ENCODE measurements at places on chromosomes 1 and 21.

DNA sequence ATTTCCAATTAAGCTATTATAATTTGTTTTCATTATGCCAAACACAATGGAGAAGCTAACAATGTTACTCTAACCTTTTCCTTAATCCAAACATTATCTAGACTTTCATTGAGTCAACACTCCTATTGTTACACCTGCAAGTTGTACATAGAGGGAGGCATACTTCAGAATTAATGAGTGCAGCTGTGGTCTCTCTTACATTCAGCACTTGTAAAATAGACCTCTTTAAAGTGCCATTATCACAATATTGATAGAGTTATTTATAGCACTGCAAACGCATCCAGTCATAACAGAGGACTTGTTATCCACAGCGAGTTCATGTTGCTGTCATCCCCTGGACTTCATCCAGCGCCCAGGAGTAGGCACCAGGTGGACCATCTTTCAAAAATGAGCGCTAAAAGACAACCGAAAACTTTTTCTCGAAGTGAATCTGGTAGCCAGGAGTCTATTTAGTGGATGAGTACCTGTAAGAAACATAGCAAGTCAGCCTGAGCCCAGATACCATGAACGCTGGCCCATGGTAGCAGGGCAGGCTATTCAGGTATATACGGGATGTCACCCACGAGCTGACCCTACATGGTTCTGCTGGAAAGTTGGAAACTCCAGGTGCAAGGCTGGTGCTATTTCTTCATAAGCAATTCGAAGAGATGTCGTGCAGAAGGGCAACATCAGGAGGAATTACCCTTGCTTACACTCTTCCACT, 70.6 kb upstream of the NFIA start:
- DNase-seq: no peak

DNA sequence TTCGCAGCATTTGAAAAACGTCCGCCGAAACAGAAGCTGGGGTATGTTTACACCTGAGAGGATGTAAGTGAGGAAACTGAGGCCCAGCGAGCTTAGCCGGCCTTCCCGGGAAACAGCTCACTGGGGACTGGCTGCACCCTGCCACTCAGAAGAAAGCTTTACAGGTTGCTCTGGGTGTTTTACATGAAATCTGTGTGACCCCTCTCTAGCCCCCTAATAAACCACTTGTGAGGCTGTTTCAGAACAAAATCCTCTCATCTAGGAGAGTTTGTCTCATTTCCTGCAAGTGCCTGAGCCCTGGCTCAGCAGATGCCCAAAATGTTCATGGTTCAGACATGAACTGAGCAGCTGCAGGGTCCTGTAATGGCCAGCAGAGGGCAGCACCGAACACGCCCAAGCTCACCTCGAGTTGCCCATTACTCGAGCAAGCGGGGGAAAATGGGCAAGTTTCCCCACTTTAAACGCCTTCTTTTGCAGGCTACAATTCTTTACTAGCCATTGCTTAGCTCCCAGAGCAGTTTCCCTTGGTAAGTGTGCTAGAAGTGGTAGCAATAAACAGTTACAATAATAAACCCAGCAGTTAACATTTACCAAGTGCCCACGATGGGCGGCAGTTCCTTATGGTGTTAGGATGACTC, 76.4 kb downstream of the FHAD1 start:
- DNase-seq: peak; percentile 91

GRCh38 chr1:7401814-7402547, 369.1 kb upstream of the VAMP3 start:
- peak; percentile 79 for DNase-seq

- no peak for DNase-seq
These were observed 66.7 kb downstream of the TEX35 start for GRCh38 chr1:178579562-178579961.

- no peak for DNase-seq
These were observed 26.4 kb downstream of the ILDR2 start for GRCh38 chr1:166948856-166949350.

- DNase-seq: no peak
These were observed 28.4 kb downstream of the HSD3B1 start for GRCh38 chr1:119535381-119535780.

DNA sequence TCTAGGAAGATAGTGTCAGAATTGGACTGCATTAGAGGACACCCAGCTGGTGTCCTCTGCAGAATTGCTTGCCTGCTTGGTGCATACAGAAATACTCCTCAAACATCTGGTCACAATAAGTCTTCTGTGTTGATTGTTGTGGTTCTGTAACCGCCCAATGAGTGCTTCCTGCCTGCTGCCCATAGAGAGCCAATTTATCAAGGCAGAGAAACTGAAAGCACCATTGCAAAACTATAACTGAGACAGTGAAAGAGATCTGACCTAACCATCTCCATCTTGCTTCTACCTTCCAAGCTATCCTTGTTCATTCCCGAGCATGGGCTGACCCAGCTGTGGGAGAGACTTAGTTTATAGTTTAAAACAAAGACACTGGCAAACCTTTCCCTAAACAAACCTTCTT, 462.4 kb upstream of the RGS18 start:
- DNase-seq: no peak

- no peak for DNase-seq
These were observed 60.6 kb downstream of the MEGF6 start for GRCh38 chr1:3550511-3551289.

- DNase-seq: no peak
These were observed 51.7 kb downstream of the SLC37A1 start for GRCh38 chr21:42565206-42565810.

GRCh38 chr1:198287916-198288315, 131.1 kb downstream of the NEK7 start:
- DNase-seq: no peak

DNA sequence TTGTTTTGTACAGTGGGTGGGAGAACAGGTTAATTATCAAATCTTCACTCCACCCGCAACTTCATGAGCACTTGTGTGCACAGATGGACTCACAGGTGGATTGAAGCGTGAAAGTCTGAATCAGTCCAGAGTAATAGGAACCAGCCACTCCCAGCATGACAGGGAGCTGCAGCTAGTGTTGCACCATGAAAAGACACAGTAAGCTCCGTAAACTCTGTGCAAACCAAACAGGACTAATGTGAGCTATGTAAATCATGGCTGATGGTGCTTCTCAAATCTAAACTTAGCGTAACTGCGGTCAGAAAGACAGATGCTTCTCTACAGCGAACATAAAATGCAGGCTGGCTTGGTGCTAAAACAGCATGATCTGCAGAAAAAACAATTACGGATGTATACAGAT, 114.4 kb downstream of the CENPF start:
- DNase-seq: no peak

Measured in ELF-1 (cell line).